ENCODE measurements at places on chromosomes 11 and 22. TPM values are rescaled to one million over a fixed set of nuclear protein-coding genes. Genes with fewer than 3 reads are reported as not detected.

PHOX2A gene
- not detected for total RNA-seq

PPARA gene
- 31.5 TPM for total RNA-seq

DDB1 gene
- 193 TPM for total RNA-seq

SHISA8 gene
- total RNA-seq: not detected

MS4A3 gene
- not detected for total RNA-seq

ELMOD1 gene
- total RNA-seq: 0.35 TPM

NTM gene
- not detected for total RNA-seq

TEX54 gene
- not detected for total RNA-seq

- no peak for DNase-seq
These were observed 30.7 kb downstream of the SERPINH1 start for GRCh38 chr11:75592715-75593114.

DNA sequence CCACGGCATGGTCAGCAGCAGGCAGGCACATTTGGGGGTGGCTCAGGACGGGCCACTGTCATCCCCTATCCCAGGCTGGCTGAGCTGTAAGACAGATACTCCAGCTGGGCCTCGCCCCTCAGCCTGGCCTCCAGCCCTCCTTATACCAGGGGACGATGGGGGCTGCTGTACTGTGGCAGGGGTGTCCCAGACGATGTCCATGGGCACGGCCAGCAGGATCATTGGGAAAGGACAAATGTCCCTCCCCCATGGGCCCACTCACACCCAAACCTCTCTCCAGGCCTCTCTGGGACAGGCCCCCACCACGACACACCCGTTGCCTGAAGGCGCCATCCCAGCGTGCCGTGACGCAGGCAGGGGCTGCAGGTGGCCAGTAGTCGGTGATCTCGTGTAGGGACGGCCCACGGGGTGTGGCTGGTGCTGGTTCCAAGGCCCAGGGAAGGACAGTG lies 1.5 kb upstream of the IL17REL start:
- DNase-seq: no peak

- DNase-seq: no peak
These were observed 92.7 kb upstream of the TBCEL start for GRCh38 chr11:120931057-120931779.

DNA sequence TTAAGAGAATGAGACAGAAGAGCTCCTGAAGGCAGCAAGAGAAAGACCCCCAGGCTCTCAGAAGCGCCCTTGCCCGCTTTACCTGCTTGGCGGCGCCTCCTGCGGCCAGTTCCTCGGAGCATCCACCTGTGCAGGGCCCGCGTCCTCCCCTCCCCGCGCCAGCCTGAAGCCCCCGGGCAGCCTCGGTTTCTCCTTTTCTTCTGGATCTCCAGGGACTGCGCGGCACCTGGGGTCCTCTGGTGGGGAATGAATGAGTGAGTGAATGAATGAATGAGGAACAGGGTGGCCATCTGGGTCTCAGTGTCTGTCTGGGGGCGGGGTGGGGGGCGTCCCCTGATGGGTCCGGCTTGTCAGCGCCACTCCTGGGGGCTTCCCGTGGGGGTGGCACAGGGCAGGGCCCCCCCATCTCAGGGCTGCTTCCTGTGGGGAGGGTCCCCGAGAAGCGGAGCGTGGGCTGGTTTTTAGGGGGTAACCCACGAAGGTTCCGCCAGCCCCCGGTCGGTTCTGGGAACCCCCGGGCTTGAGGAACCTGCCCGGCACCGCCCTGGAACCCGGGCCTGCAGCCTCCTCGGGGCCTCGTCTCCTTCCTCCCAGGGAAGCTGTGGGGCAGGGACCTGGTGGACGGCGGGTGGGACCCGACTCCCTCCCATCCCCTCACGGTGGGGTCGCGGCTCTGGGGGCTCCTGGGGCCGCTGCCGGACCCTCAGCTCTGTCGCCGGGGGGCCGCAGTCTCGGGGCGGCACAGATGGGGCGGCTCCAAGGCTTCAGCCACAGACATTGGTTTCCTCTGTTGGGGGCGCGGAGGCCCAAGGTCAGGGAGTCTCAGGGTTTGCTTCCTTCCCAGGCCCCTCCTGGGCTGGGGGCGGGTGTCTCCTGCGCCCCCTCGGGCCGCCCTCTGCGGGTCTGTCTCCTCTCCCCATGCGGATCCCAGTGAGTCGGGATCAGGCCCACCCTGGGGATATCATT lies 8.3 kb upstream of the KRTAP5-7 start:
- DNase-seq: no peak

GRCh38 chr11:82117362-82117761 lies 616.3 kb downstream of the FAM181B start:
- no peak for DNase-seq

DNA sequence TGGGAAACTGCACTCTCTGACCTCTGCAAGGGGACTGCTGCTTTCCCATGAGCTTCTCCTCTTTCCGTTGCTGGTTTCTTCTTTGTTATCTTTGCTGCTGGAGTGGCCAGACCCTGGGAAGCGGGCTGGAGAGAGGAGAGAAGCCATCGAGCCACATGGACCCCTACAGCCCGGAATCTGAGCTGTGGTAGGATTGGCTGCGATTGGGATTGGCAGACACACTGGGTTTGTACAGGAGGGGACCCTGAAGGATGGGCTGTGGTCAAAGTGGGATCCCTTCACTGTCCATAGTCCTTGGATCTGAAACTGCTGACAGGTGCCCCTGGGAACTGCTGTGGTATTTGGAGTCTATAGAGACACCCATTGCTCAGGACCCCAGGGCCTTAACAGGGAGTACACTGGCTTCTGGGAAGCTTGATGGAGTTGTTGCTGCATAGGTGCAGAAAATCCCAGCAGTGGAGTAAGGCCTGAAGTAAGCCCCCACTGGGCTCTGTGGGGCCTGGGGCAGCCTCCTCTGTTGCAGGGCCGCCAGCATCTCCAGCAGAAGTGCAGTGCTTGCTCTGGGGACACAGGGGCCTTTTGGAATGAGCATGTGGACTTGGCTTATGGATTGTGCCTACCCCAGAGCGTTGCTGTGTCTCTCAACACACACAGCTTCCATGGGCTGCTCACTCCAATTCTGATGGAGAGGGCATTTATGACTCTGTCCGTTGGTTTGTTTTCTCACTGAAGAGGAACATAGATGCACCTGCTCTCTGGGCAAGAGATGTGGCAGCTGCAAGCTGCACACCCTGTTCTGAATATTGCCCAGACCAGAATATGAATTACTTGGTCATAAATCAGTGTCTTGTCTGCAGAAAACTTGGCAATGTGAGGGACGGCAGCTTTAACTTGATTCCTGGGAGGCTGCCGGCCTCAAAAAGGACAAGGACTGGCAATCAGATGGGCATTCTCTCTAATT lies 32.0 kb downstream of the BCR start:
- DNase-seq: no peak

DNA sequence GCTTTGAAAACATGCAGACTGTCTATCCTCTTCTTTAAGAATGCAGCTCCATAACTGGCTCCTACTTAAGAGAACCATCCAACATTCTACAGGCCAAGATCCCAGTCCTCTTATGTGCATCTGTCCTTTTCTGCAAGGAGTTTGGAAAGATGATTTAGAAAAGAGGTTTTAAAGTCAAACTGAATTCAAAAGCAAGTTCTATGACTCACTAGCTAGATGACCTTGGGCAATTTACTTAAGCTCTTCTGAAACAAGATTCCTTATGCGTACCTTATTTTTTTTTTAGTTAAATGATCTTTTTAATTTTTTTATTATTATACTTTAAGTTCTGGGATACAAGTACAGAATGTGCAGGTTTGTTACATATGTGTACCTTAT lies 29.2 kb downstream of the GUCY1A2 start:
- no peak for DNase-seq

DNA sequence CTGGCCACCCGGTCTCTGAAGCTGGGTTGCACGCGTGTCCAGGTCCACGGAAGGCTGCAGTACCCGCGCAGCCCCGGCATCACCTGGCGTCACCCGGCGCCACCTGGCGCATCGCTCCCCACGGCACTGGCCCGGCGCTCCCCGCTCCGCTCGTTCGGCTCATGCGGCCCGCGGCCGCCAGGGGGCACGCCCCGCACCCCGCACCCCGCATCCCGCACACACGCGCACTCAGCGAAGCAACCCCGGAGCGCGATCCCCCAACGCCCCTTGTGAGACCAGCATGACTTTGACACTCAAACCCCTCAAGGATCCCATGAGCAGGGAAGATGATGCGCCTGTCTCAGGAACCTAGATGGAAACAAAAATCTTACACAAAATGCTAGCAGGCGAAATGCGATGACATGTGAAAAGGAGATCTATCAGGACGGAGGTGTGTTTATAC lies 11.9 kb downstream of the B3GNT6 start:
- DNase-seq: peak; percentile 89

DNA sequence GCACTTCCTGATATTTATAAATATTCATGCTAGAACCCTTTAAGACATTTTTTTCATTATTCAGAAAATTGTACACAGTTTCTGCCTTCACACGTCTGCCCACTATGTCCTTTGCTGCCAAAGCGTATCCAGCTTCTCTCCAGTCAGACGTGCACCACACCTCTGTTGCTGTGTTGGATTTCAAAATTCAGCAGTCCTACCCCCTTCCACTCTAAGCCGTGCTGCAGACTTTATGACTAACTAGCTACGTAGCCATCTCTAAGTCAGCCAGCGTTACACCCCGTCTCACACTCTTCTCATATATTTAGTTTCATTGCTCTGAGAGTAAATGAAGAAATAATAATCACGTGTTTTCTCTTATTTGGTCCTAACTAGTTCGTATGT lies 28.2 kb upstream of the OPCML start:
- no peak for DNase-seq

DNA sequence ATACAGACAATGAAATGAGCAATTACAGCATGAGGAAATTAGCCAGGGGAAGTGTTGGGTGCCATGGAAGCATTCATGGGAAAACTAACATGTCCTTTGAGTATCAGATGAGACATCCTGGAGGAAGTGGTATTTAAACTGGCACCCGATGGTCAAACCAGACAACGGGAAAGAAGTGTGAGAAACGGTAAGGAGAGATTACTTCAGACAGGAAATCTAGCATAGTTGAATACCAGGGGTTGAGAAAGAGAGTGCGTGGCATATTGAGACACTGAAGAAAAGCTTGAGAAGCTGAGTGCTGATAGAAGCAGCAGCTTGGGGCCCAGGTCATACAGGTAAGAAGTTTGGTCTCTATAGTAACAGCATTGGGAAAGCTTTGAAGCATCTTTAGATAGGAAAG lies 175.3 kb downstream of the C11orf87 start:
- DNase-seq: no peak

- no peak for DNase-seq
These were observed 235.5 kb upstream of the ANO3 start for GRCh38 chr11:26096451-26096850.

DNA sequence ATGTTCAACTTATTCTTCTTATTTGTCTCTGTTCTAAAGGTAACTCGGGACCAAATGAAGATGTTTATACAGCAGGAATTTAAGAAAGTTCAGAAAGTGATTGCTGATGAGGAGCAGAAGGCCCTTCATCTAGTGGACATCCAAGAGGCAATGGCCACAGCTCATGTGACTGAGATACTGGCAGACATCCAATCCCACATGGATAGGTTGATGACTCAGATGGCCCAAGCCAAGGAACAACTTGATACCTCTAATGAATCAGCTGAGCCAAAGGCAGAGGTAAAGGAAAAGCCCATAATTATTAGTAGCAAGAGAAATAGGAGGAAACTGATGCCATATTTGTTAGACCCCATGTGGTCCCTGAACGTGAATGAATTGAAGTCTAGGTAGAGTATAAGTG lies 63.3 kb downstream of the TRIM44 start:
- peak; percentile 41 for DNase-seq

- no peak for DNase-seq
These were observed 56.1 kb upstream of the SLC35C1 start for GRCh38 chr11:45748801-45749200.

DNA sequence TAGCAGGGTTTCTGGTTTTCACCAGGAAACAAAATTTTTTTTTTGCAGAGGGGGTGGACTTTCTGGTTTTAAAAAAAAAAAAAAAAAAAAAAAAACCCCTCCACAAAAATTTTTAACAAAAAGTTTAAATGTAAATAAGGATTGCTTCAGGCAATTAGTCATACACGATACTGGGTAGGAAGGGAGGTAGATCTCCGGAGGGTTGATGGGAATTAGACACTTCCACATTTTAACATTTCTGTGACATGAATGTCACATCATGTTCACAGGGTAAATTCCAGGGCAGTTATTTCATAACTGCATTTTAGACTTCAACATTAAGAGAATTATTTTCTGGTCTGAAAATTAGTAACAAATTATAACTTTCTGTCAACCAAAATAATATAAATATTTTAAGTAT lies 15.9 kb downstream of the NUP98 start:
- no peak for DNase-seq

DNA sequence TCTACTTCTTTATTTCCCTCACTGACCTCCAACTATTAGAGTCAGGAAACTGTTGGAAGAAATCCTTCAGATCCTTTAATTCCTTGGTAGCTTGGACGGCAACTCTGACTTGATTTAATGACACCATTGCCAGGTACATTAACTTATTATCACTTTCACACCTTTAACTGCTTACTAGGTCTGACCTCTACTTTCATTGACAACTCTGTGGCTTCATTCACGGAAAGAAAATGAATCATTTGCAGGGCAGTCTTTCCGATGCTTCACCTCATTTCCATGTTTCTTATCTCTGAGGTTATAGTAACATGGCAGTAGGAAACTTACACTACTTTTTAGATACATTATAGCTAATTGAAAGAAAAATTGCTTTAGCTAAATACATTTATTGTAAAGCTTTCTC lies 82.6 kb upstream of the PDGFD start:
- no peak for DNase-seq

DNA sequence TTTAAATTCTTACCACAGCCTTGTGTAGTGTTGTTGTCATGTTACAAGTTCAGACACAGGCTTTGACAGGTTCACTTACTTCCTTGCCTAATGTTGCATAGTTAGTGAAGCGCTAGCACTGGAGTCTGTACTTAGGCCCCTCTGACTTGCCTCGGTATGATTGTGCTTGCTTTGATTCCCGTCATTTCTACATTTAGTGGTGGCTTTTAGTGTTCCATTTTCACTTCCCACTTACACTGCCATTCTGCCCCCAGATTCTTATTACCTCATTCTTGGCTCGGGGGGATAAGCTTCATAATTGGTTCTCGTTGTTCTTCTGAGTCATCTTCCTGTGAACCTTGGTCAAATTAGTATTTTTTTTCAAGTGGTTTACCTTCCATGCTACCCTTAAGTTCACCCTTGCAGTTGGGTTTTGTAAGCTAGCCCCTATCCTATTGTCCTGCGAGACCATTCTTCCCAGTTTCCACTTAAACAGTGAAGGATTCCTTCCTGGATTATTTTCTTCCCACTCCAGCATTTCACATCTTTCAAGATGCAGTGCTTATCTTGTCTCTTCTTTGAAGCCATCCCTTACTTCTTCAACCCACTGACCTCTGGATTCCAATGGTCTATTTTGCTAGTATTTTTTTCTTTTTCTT lies 68.7 kb downstream of the DDX10 start:
- DNase-seq: no peak

GRCh38 chr11:8811571-8811970 lies 99.4 kb upstream of the AKIP1 start:
- no peak for DNase-seq

DNA sequence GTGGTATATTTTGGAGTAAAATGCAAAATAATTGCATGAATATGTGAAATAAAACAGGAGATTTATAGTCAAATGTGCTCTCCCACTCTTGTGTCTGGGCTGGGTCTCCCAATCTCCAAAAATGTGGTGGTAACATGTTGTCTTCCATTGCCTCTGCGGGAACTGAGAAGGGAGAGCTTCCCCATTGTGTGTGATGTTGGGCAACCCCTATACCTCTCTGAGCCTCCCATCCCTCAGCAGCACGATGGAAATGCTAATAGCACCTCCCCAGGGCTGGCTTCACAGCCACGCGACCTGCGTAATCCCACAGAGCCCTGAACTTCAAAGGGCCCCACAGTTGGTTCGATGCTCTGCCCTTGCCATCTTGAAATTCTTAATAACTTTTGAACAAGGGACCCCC lies 72.0 kb downstream of the TP53I11 start:
- no peak for DNase-seq

- DNase-seq: no peak
These were observed 19.7 kb downstream of the SVIP start for GRCh38 chr11:22809893-22810292.
